ENCODE measurements at places on chromosomes 12 and 14.

GRCh38 chr12:3871356-3871755 lies 1.8 kb downstream of the PARP11 start:
- no peak for DNase-seq

DNA sequence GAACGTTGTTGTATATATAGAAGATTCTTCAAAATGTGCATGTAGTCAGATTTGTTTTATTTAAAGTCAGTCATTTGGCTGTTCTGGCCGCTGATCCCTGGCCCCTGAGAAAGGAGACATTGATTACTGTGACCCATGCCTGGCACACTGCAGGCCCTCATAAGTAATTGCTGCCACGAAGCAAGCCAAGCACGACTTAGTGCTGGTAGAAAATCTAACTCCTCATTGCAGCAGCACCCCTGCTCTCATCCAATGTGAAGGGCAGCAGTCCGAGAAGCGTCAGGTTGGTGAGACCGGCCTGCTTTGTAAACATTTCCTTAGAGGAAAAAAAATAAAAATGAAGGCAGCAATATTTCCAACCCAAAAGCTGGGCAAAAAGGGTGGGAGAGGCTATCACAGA lies 22.8 kb upstream of the TMTC2 start:
- DNase-seq: no peak

GRCh38 chr12:49365542-49365941 lies 1.7 kb upstream of the SPATS2 start:
- no peak for DNase-seq

- DNase-seq: no peak
Measured at GRCh38 chr12:52644078-52644415, 8.0 kb downstream of the KRT2 start.

Data from AG10803 (cell line).